ENCODE measurements at places on chromosomes 12 and 14. TPM values are rescaled to one million over a fixed set of nuclear protein-coding genes. Genes with fewer than 3 reads are reported as not detected.

The MRPL42 gene
- 179 TPM for total RNA-seq

The APPL2 gene
- total RNA-seq = 33.7 TPM

The LALBA gene
- total RNA-seq = not detected

The RASAL1 gene
- total RNA-seq = not detected

The P3H3 gene
- 45.3 TPM for total RNA-seq

The SLC6A15 gene
- 9.2 TPM for total RNA-seq

The RD3L gene
- total RNA-seq = not detected

The SRSF5 gene
- total RNA-seq = 338 TPM

DNA sequence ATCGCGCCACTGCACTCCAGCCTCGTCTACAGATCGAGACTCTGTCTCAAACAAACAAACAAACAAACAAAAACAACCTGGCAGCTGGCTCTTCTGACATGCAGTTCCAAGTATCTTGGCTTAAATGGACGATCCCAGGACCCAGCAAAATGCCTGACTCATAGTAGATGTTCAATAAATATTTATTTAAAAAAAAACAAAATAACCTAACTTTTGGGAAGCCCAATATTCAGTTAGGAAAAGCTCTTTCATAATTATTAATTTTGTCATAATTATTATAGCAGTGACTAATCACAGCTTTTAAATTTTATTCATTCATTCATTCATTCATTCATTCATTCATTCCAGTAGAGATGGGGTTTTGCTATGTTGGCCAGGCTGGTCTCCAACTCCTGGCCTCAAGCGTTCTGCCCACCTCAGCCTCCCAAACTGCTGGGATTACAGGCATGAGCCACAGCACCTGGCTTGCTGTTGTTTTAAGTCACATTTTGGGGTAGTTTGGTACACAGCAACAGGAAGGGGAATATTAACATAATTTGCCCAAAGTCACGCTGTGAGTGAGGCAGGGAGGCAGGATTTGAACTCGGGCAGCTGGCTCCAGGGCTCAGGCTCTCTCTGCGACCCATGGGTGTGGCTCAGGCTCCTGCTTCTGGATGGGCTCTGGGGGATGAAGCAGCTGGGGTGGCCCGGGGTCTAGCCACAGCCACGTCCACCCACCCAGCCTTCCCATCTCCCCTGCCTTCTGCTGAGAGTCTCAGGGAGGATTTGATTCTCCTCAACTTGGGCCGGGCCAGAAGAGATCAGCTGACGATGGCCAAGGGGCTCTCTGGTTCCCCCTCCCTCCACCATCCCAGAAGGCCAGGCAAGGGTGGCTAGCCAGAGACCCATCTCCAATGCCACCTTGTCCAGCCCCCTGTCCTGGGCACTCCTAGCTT is 2.4 kb downstream of the SDS start:
- DNase-seq = no peak

DNA sequence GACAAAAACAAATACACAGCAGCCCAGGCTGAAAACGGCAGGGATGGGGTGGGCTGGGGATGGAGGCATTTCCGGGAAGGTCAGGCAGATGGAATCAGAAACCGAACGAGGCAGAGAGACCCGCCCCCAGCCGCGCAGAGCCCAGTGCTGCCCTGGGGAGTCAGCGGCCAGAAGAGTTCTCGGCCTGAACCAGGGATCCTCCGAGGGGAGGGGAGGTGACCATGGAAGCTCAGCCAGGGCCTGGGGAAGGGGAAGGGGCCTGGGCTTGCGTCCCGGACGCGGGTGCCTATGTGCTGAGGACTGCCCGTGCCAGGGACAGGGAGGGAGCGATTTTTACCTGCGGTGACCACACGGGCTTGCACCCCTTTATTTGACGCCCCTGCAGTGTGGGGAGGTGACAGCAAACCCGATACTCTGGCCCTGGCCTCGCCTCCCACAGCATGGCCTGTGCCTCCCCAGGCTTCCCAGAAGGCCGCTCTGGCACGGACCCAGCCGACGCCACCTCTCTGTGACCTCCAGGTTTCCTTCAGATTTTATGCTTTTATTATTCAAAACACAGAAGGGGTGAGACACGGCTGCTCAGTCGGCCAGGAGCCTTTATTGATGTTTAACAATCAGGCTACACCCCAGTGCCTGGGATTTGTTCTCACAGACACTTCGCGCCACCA is 7.7 kb downstream of the LRCOL1 start:
- DNase-seq = no peak

DNA sequence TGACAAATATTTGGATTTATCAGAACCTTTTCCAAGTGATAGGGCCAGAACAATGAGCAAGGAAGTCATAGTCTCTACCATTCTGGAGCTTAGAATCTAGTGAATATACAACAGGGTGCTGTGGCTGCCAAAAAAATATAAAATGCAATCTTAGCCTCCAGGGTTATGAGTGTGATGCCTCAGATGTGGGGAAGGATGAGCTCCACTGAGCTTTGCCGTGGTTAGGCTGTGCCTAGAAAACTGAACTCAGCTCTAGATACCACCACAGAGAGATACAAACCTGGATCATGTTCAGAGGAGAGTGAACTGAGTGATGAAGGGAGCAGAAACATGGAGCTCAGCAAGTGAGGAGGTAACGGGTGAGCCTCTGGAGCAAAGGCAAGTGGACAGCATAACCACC is 138.1 kb upstream of the HIF1A start:
- no peak for DNase-seq

DNA sequence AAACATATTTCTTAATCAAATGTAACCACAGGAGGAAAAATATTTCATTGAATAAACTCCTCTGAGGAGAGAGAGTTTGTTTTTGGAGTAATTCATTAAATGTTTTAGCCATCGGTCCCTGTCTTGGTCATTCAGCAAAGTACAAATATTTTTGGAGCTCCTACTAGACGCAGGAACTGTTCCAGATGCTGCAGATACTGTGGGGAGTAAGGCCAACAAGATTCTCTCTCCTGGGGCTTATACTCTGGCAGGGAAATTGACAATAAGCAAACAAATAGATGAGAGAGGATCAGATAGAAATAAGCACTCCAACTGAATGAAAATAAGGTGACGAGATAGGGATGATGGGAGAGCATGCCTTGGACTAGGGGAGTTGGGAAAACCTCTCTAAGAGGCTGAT is 264.1 kb downstream of the TTC8 start:
- DNase-seq = no peak

- no peak for DNase-seq
Measured at GRCh38 chr14:30211326-30211725, 283.7 kb upstream of the PRKD1 start.

GRCh38 chr14:88468406-88468805 is 82.9 kb downstream of the SPATA7 start:
- DNase-seq = no peak

GRCh38 chr12:119791453-119791852 is 85.7 kb downstream of the CIT start:
- DNase-seq = no peak

DNA sequence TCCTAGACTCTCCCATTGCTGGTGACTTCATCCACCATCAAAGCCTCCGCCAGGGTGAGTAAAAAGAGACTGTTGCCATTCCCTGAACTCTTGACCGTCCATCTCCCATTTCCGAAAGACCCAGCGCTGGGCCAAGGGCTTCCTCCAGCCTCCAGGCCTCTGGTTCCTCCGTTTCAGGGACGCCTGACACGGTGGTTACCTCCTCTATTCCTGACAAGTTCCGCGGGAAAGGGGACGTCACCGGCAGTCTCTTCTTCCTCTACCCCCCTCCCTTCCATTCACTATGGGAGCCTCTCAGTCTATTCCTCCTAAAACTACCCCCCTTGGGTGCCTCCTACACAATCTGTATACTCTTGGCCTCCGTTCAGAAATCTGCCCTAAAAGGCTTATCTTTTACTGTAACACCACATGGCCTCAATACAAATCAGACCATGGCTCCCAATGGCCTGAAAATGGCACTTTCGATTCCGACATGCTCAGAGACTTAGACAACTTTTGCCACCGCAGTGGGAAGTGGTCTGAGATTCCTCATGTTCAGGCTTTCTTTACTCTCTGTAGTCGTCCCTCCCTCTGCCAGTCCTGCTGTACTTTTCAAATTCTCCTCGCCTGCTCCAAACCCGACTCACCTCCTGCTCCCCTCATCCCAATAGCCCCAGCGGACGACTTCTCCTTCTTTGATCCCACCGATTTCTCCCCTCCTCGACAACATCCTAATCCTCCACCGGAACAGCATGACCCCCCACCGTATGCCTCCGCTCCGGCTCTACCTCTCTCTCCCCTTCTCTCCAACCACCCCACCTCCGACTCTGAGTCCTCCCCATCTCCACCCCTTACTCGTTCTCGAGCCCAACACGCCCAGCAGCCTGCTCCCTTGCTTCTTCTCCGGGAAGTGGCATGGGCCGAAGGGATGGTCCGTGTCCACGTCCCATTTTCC is 70.4 kb downstream of the MOK start:
- DNase-seq = peak; percentile 56

GRCh38 chr14:83217492-83217891 is 1683.8 kb upstream of the SEL1L start:
- DNase-seq = peak; percentile 53

GRCh38 chr14:100155049-100155621 is 4.3 kb downstream of the DEGS2 start:
- peak; percentile 48 for DNase-seq

- no peak for DNase-seq
Measured at GRCh38 chr12:92886131-92886530, 43.0 kb downstream of the EEA1 start.

GRCh38 chr12:48814262-48815125 is 3.8 kb upstream of the CACNB3 start:
- peak; percentile 73 for DNase-seq

GRCh38 chr14:74402401-74403251 is 23.4 kb downstream of the SYNDIG1L start:
- no peak for DNase-seq

DNA sequence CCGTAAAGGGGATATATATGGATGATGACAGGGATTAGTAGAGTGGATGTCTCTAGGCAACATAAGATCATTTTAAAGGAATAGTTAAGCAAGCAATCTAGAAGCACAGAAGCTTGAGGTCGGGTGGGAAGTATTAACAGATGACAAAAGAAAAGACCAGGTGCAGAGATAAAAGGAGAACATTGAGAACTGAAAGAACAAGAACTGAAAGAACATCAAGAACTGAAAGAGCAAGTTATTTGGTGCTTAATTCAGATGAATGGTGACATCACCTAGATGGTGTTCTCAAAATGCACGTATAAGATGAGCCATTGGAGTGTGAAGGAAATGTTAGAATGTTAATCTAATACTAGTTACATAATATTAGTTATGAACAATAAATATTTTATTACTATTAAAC is 224.0 kb upstream of the PDE3A start:
- DNase-seq = no peak

DNA sequence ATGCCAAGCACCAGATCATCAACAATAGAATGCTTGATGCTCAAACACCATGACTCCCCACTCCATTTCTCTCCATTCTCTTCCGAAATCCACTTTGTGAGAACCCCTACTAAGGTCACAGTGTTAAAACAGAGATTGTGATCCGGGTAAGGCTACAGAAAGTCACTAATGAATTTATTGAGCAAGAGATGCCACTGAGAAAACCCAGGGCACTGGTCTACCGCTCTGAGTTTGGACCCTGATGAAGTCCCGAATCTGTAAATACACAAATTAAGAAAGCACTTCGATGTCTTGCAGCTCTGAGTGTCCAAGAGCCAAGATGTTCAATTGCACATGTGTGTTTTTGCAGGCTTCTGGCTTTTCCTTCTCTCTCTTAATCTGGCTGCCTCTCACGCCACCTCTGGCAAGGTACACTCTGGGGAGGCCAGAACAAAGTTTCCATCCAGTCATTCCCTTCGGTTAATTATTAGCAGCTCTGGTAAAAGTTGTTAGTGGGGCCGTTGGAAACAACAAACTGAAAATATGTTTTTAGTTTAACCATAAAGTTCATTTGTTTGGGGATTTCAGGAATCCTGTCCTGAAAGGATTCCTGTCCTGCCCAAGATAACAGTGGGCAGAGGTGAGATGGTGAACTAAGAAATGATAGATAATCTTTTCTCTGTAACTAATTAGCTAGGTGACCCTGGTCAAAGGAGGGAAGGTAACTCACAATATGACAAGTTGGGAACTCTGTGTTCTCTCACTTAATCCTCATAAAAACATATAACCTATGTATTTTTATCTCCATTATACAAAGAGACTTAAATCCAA is 75.4 kb downstream of the BTG1 start:
- no peak for DNase-seq

DNA sequence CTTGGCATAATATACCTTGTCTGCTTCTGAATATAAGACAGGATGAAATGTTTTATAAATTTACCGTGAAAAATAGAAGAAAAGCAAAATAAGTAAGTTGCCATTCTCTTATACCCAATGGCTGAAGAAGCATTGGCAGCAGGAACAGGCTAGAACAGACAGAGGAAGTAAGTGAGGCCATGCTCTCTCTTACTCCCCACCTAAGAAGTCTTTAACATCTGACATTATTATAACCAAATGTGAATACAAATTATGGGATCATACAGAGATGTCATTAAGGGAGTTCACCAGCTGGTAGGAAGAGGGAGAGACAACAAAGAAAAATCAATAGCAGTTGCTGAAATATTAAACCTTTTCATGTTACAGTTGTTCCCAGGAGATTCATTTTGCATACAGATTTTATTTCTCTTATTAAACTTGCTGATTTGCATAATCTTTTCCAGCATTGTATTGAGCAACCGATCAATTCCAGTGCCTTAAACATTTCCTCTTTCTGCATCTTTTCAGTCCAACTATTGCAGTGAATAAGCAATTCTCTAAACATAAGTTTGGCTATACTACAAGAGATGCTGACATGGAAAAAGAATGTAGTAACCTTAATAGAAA is 270.6 kb downstream of the SLC6A15 start:
- DNase-seq = peak; percentile 17

GRCh38 chr12:71456316-71456715 is 16.7 kb downstream of the LGR5 start:
- DNase-seq = peak; percentile 21

GRCh38 chr12:91361864-91362263 is 179.2 kb upstream of the DCN start:
- DNase-seq = peak; percentile 61

Measured in A673 (cell line).